ENCODE measurements at places on chromosomes 2 and 18.

DNA sequence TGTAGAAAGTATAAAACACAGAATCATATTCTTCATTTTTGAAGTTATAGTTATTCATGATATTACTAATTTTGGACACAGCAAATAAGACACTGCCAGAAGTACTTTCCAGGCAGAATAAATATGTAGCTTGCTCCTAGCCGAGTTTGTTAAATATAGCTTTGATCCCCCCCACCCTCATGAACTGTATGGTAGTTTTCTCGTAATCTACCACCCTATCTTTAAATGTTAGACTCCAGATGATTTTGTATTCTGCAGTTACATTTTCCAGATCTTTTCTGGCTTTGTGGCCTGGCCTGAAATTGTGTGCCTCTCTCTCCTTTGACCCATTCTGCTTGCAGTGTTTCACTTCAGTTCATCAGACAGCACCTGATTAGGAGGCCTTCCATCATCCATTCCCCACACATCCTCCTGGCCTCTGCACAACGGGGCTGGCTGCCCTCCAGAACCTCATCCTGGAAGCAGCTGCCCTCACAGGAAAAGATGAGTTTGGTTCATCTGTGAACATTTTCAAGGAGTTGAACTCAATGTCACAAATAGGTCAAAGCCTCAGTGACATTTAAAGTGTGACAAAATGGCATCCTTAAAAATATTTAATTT is 4.7 kb upstream of the KCNJ3 start:
- no peak for DNase-seq

DNA sequence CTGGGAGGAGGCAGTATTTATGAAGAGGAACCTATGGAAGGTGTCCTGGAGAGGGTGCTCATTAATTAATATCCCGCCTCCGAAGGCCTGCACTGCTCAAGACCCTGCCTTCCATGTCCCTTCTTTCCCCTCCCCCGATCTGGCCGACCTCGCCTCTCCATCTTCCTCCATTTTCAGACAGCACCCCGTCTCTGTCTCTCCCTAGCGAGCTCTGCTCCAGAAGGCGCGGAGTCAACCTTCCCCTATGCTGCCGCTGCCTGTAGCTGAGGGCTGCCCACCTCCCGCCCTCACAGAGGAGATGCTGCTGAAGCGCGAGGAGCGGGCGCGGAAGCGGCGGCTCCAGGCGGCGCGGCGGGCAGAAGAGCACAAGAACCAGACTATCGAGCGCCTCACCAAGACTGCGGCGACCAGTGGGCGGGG is 1.1 kb upstream of the WBP1 start:
- DNase-seq, result no peak

DNA sequence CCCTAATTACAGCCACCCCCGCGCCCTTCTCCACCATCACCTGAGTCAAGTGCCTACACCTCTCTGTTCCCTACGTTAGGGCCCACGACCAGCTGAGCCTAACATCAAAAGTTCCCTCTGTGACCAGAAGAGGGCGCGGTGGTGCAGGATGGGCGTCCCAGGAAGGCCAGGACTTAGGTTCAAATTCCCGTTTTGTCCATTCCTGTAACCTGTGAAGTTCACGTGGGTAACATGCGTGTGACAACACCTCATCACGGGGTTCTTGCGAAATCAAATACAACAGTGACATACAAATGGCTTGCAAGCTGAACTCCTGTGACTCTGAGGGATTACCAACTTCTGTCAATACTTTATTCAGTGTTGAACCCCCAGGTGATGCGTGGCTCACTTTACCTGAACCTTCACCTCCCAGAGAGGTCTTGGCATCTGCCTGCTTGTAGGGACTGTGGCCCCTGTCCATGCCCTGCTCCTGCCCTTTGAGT is 207.9 kb downstream of the ARL4C start:
- DNase-seq, result peak; percentile 47

GRCh38 chr2:170113168-170113894 is 64.6 kb upstream of the MYO3B start:
- DNase-seq, result peak; percentile 39

All from DMS153 (cell line).